ENCODE measurements at places on chromosomes 1 and 21. TPM values are rescaled to one million over a fixed set of nuclear protein-coding genes. Genes with fewer than 3 reads are reported as not detected.

Gene KCND3
- not detected for total RNA-seq

Gene FLG
- total RNA-seq: not detected

GRCh38 chr1:91189096-91189495 lies 167.3 kb upstream of the ZNF644 start:
- no peak overlapping the region for H3K27ac ChIP-seq
- no peak overlapping the region for H3K4me3 ChIP-seq
- no peak for DNase-seq
- H3K36me3 ChIP-seq: no peaks in the 10 kb centered on the region

- H3K36me3 ChIP-seq: peaks cover 16% of the 10 kb centered on the region
- no peak overlapping the region for H3K27ac ChIP-seq
- no peaks in the 10 kb centered on the region for H3K27me3 ChIP-seq
Observed at GRCh38 chr21:43879348-43880110, 14.5 kb downstream of the AGPAT3 start.
